ENCODE measurements at places on chromosomes 4 and X.

DNA sequence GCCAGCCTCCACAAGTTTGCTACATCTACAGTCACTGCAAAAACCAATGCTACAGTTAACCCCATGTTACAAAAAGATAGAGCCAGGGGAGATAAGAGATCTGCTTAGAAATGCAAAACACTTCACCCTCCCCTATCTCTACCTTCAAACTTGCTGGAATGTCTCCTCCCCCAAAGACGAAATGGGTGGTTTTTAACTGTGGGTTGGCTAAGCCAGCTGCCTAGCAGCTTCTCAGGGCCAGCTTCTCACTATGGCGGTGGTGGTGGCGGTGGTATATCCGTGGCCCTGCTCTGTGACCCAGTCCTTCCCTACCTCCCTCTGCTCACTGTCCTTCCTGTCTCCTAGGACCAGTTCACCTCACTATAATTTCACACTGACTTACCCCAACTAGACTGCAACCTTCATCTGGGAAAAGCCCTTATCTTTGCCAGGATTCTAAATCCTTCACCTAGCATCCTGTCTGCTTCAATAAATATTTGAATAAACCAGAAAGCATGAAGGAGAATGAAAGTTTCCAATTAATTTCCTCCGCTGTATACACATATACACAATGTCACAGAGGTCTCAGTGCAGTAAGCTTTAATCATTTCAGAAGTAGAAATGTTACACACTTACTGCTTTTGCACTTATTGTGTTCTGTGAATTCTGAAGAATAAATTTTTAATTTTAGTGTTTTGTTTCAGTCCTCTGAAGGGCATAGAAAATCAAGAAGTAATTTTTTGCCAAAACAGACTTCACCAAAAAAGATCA lies 46.3 kb downstream of the SH3KBP1 start:
- DNase-seq = peak; percentile 68

DNA sequence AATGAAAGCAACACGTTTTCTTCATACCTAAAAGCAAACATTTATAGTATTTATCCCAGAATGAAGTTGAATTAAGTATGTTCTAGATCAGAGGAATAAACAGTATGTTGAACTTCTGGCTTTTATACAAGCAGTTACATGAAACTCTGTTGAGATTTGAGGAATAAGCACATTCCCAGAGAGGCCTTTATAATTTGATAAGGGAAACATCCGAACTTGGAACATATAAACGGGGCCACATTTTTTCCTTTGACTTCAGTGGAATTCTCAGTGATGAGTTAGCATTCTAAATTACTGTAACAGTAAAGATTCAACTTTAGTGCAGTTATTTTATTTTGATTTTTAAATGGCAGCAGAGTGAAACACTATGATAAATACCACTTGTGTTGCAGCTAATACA lies 119.5 kb downstream of the GLRA3 start:
- DNase-seq = no peak

DNA sequence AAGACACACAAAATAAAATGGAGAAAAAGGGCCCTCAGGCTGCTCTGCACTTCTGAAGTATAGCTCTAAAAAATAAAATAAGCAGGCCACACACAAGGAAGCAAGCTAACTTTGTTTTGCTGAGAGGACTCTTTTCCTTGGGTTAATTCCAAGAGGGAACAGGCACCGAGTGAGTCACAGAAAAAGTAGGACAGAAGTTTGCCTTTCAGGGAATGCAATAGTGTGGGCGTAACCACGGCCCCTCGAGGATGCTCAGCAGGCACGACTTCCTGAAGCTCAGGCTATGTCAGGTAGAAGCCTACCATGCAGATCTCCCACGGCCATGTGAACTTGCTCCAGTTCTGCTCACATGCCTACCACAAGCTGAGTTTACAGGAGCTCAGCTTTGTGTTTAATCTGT lies 22.1 kb downstream of the PPP1R2C start:
- no peak for DNase-seq

DNA sequence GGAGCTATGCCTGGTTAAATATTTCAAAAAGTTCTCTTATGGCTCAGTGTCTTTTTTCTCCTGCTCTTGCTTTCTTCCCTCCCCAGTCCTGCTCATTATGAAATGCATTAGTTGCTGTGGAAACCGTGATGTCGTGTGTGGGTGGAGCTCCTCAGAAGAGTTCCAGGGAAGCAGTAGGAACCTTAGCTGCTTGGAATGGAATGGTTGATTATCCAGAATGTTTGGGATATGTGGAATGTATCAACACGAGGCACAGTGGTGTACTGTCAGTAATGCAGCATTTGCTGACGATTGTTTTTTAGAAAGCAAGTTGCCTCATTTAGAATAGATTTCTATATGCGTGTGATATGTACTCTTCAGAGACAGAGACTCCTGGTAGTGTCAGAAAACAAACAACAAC lies 333.2 kb downstream of the ARHGAP10 start:
- no peak for DNase-seq

- DNase-seq = no peak
These were observed 132.6 kb upstream of the PUDP start for GRCh38 chrX:7280520-7280919.

DNA sequence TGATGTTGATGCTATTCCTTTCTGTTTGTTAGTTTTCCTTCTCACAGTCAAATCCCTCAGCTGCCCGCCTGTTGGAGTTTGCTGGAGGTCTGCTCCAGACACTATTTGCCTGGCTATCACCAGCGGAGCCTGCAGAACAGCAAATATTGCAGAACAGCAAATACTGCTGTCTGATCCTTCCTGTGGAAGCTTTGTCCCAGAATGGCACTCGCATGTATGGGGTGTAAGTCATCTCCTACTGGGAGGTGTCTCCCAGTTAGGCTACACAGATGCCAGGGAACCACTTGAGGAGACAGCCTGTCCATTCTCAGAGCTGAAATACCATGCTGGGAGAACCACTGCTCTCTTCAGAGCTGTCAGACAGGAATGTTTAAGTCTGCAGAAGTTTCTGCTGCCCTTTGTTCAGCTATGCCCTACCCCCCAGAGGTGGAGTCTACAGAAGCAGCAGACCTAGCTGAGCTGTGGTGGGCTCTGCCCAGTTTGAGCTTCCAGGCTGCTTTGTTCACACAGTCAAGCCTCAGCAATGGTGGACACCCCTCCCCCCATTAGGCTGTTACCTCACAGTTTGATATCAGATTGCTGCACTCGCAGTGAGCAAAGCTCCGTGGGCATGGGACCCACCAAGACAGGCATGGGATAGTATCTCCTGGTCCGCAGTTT lies 74.9 kb downstream of the SPIN3 start:
- DNase-seq = no peak

DNA sequence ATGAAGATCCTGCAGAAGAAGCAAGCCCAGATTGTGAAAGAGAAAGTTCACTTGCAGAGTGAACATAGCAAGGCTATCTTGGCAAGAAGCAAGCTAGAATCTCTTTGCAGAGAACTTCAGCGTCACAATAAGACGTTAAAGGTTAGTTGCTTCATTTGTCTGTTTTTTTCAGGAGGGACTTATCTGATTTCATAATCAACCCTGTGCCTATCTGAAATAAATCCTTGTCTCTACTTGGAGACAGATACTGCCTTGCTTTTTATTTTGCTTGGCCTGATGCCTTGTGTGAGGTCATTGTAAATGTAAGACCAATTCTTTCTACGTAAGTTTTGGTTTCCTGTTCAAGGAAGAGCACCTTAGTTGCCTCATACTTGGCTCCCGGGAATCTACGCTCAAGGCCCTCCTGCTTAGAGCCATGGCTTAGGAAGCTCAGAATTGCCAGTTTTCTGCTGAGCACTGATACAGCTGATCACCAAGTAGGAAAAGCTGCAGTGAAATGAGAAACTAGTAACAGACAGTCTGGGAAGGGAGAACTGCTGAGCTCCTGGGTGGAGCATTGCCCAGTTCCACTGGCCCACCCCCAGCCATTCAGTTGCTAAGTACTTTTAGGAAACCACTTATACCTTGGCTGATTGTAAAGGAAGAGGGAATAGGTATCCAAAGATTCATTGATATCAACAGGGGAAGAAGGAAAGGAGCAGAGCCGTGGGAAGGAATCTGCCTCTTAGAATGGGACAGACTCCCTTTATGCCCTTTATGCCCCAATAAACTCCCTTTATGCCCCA lies 41.8 kb downstream of the RBBP7 start:
- no peak for DNase-seq

DNA sequence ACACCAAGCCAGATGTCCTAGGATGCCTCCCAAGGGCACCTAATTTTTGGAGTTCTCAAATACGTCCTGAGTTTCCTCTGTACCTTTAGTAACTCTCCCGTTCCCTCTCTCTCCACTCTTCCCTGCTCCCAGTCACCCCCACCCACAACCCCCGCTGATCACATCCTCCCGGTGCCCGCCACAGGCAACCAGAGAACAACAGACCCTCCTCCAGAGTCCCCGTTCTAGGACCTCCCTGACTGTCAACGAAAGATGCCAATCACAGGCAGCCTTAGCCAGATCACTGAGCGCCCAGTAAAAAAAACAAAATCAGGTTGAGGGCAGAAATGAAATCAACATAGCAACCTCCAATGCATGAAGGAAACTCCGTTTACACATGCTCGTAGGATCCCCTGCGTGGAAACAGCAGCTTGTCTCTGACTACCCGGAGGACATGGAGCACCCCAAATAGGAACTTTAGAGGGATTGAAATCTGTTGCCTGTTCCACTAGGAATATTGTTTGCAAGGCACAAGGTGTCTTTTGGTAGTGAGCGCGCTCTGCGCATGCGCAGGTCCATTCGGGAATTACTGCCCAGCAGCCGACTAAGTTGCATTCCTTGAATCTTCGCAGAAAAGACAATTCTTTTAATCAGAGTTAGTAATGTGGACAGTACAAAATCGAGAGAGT lies at the start of gene GABRB1:
Gene GABRB1, plus strand, starts transcription at position 557 of the 668 bp plus-strand sequence.
- no peak for DNase-seq

GRCh38 chr4:52112411-52112810 lies 61.3 kb downstream of the SPATA18 start:
- DNase-seq = no peak

- DNase-seq = no peak
These were observed 7.5 kb upstream of the KLHL5 start for GRCh38 chr4:39054497-39054896.
